Astrocyte of the spinal cord (primary cell): ENCODE measurements at places on chromosomes 3 and 15.
A peak's percentile ranks its signal among the peaks of the same experiment; 100 is the strongest.

DNA sequence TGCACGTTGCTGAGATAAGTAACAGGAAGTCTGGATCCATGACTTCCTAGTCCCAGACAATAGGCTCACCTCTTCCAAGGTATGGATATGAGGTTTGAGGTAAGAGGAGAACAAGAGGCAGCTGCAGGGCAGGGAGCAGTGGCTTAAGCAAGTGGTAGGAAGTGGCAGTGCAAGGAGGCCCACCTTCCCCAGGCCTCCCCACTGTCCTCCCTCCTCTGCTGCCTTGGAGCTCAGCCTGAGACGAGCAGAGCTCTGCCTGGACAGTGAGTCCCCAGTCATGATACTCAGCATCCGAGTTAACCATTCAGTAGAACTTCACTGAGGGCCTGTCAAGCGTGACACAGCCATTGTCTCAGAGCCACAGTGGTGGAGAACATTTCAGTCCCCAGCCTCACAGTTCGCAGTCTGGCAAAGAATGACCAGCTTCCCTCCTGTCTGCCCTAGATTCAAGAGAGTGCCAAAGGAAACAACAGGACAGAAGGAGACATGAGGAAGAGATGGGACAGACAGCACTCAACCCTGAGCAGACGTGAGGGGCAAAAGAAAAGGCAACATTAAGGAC is 41.4 kb upstream of the BOC start:
- DNase-seq: no peak

- no peak for DNase-seq
These were observed 9.9 kb upstream of the EID1 start for GRCh38 chr15:48868023-48868422.

- peak; percentile 61 for DNase-seq
These were observed 31.6 kb upstream of the SLC35G2 start for GRCh38 chr3:136787349-136787748.

DNA sequence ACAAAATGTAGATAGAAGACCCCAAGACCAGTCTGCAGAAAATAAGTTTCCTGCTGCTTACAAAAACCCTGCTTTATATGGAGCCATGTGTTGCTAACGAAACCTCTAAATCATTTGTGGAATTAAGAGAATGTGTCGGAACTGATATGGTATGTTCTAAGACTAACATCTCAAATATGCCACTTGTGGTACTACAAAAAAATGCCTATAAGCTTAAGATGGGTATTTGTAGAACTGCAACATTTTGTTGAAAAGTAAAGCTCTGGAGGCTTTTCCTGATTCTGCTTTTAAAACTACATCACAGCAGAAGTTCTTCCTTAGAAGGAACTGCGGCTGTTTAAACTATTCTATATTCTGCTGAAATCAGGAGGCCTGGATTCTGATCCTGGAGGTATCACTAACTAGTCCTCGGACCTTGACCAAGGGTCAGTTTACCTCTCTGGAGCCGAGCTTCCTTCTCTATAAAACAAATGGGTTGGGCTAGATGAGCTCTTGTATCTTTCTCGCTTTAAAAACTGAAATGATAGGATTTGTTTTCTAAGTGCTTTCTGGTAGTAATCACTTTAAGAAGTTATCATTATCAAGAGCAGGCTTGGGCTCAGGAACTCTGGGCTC is 74.9 kb downstream of the RAD18 start:
- DNase-seq: peak; percentile 82

GRCh38 chr15:75430259-75430658 is 21.2 kb downstream of the SIN3A start:
- no peak for DNase-seq

- DNase-seq: peak; percentile 39
These were observed 94.4 kb downstream of the SLCO3A1 start for GRCh38 chr15:91947683-91948608.

DNA sequence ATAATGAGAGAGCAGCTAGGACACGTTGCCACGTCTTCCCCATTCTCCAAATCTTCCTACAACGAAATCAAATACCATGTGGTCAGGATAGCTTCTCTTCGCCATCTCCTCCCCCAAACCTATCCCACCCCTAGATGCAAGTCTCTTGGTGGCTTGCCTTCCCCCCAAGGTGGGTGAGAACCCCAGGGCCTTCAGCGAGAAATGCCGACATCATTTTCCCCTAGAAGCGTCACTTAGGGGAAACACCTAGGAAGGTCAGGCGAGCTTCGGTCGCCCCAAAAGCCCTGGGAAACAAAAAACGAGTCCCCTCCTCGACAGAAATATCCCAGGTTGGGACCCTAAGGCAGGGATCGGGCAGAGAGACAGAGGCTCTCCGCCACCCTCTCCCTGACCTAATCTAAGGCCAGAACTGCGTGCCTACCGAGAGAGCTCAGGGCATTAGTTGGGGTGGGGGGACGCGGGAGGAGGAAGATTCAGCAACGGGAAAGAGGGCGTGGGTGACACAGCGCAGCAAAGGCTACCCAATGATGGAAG is 502 bp downstream of the DPH3 start:
- DNase-seq: no peak

GRCh38 chr15:37550360-37551024 is 383.9 kb upstream of the TMCO5A start:
- no peak for DNase-seq

GRCh38 chr3:155404486-155404885 is 111.0 kb upstream of the STRIT1 start:
- no peak for DNase-seq

DNA sequence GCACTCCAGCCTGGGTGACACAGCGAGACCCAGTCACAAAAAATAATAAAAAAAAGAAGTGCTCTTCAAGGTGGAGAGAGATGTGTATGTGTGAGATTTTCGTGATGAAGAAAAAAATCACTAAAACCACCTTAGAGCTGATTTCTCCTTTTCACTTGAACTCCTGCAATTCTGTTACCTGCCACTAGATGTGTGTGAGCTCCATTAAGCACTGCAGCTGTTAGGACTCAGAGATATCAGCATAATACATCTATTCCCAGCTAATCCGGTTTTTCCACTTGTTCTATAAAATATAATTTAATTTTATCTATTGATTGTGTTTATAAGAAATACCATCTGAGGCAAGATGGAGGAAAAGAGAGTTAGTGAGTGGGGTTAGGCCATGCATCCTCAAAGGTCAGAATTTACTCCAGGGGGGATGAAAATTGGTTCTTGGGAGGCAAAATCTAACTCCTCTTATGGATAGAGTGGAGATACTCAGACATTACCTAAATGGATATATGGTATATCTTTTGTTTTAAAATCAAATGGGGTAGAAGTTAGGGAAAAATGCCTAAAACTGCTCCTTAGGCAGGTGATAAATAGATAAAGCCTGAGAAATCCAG is 152.7 kb downstream of the IL20RB start:
- peak; percentile 26 for DNase-seq

GRCh38 chr15:96330064-96330449 is 443 bp upstream of the NR2F2 start:
- peak; percentile 87 for DNase-seq

DNA sequence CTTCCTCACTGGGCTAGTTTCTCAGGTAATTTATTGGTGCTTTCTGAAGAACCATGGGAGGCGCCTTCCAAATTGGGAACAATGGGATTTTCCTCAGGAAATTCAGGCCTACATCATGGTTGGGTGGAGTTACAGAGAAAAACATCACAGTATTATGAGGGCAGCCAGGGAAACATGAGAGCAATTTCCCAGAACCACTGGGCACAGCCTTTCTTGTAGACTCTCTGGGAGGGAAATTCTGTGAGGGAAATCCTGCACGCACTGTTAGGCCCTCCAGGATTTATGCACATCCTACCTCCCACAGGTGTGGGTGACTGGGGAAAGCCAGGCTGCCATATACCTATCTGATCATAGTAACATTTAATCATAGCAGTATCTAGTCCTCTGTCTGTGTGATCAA is 13.2 kb downstream of the POPDC2 start:
- DNase-seq: no peak

DNA sequence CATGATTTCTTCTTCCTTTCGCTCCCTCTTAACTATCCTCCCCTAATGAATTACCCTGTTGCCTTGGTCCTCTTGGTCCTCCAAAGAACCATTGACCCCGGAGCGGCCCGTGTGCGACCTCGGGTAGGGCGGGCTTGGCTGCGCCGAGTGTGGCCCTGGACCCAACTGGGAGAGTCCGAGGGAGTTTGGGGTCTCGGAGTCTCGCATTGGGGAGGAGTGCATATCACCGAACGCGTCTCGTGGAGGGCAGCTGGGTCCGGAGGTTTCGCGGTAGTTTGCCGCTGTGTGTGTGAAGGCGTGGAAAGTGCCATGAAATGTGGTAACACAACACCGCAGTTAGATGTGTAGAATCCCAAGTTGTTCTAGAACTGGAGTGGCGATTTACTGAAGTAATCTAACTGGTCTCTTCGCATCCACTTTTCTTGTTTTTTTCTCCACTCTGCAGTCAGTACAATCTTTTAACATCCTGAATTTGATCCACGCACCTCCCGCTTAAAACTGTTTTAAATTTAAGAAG is 363 bp downstream of the GTF2E1 start:
- DNase-seq: peak; percentile 28

DNA sequence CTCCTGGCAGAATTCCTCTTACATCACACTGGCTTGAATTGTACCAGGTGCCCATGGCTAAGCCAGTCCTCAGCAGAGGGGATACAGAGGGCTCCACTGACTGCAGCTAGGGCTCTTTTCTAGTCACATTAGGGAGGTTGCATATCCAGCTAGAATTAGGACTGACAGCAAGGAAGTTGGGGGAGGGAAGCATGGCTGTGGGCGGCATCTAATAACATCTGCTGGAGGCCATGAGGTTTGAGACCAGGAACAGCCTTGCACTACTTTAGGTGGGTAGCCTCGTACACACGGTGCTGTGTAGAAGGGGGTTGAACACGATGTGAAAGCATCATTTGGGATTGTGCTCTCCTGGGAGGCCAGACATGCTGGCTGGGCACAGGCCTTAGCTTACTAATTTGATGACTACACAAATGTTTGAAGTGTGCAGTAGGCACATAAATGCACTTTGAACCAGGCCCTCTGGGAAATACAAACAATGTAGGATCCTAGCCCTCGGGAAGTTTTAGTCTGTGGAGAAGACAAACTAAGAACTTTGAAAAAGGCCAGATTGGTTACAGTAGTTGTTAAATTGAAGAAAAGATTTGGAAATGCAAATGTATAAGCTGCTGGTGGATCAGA is 30.2 kb downstream of the CHCHD6 start:
- DNase-seq: no peak

DNA sequence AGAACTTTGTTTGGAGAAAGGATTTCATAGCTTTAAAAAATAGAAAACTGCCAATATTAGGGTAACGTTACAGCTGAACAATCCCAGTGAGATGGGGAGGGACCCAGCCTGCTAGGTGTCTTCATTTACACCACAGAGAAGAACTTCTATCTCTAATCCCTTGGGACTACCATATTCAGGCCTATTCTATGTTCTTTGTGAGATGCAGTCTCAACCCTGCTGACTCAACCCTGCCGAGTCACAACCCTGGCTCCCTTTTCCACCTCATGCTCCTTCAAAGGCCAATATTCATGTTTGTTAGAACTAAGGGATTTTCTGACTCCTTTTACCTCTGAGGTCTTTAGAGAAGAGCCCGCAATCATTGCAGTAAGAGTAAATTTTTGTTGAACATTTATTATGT is 350.5 kb downstream of the EPHB1 start:
- no peak for DNase-seq

DNA sequence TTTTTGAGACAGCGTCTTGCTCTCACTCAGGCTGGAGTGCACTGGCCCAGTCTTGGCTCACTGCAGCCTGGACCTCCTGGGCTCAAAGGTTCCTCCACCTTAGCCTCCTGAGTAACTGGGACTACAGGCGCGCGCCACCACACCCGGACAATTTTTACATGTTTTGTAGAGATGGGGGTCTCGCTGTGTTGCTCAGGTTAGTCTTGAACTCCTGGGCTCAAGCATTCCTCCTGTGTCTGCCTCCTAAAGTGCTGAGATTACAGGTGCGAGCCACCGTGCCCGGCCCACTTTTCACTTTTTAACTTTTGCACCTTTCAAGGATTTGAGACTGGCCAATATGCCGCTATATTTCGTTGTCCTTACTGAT is 750 bp upstream of the ITGB5 start:
- DNase-seq: no peak

- no peak for DNase-seq
These were observed 32.5 kb upstream of the THSD4 start for GRCh38 chr15:71082803-71083202.

GRCh38 chr3:105285653-105286241 is 81.0 kb upstream of the ALCAM start:
- no peak for DNase-seq
